A549 treated with Hydrocortisone at 1 μM for 4 hours (cell line): ENCODE measurements at places on chromosomes 1 and 21. TPM values are rescaled to one million over a fixed set of nuclear protein-coding genes. Genes with fewer than 3 reads are reported as not detected.

Gene KRTAP13-2
- total RNA-seq: not detected in 5 replicates

Gene TLR5
- 0.11 to 0.18 TPM (median 0.17 TPM) in 5 replicates for total RNA-seq

Gene FAM167B
- total RNA-seq: 0.16 to 0.70 TPM (median 0.55 TPM) in 5 replicates

Gene MAP10
- 0.63 to 1.1 TPM (median 0.84 TPM) in 5 replicates for total RNA-seq

Gene PPIE
- total RNA-seq: 38.2 to 43.5 TPM (median 39.8 TPM) in 5 replicates

Gene DIRAS3
- total RNA-seq: 0.85 to 1.2 TPM (median 1.1 TPM) in 5 replicates

Gene ALPL
- 0.32 to 0.51 TPM (median 0.47 TPM) in 5 replicates for total RNA-seq

Gene NGF
- total RNA-seq: 0.61 to 1.3 TPM (median 0.92 TPM) in 5 replicates

Gene BLACAT1
- 0.03 to 0.06 TPM in 2 of 5 replicates, not detected in the others for total RNA-seq

Gene SPATA21
- 0.05 to 0.14 TPM (median 0.05 TPM) in 4 of 5 replicates, not detected in the other for total RNA-seq

Gene FCRL2
- not detected in 5 replicates for total RNA-seq

Gene DEDD
- 30.0 to 33.7 TPM (median 30.7 TPM) in 5 replicates for total RNA-seq

Gene ATP1A4
- not detected in 5 replicates for total RNA-seq

Gene MMEL1
- total RNA-seq: 0.16 to 0.20 TPM in 2 of 5 replicates, not detected in the others

Gene OLFML2B
- total RNA-seq: 0.53 to 0.66 TPM (median 0.55 TPM) in 5 replicates

Gene ATAD3C
- total RNA-seq: not detected in 5 replicates

Gene FCRL5
- 0.03 TPM in 1 of 5 replicates, not detected in the others for total RNA-seq

Gene TMPRSS15
- not detected in 5 replicates for total RNA-seq

Gene XPR1
- total RNA-seq: 17.7 to 42.9 TPM (median 27.6 TPM) in 5 replicates

Gene KCNK1
- total RNA-seq: 17.5 to 23.4 TPM (median 20.4 TPM) in 5 replicates

Gene CR1
- total RNA-seq: not detected in 5 replicates

Gene DMRTA2
- 0.09 to 0.21 TPM (median 0.17 TPM) in 4 of 5 replicates, not detected in the other for total RNA-seq

Gene FOXO6
- 0.46 to 1.1 TPM (median 0.82 TPM) in 5 replicates for total RNA-seq

Gene SH2D2A
- total RNA-seq: 3.0 to 3.8 TPM (median 3.7 TPM) in 5 replicates

Gene DMBX1
- 0.61 to 0.99 TPM (median 0.87 TPM) in 5 replicates for total RNA-seq

Gene RGS7
- total RNA-seq: 0.05 to 0.10 TPM (median 0.05 TPM) in 3 of 5 replicates, not detected in the others

Gene LCE2C
- total RNA-seq: not detected in 5 replicates

Gene EPHA8
- 0.02 to 0.03 TPM (median 0.03 TPM) in 4 of 5 replicates, not detected in the other for total RNA-seq

Gene CDC42BPA
- total RNA-seq: 8.0 to 13.6 TPM (median 9.4 TPM) in 5 replicates

Gene PROX1
- 0.02 to 0.07 TPM (median 0.03 TPM) in 5 replicates for total RNA-seq

Gene HSF2BP
- 1.8 to 2.2 TPM (median 2.1 TPM) in 5 replicates for total RNA-seq

Gene USH2A
- not detected in 5 replicates for total RNA-seq
